ENCODE measurements at places on chromosomes 13 and 19.

- DNase-seq = no peak
These were observed 3.8 kb downstream of the CNOT3 start for GRCh38 chr19:54141356-54141755.

- no peak for DNase-seq
These were observed 4.4 kb downstream of the MED26 start for GRCh38 chr19:16623576-16623975.

GRCh38 chr19:41027273-41027967 lies 36.3 kb downstream of the CYP2B6 start:
- DNase-seq = no peak

GRCh38 chr13:100529666-100530377 lies 58.8 kb downstream of the GGACT start:
- no peak for DNase-seq

DNA sequence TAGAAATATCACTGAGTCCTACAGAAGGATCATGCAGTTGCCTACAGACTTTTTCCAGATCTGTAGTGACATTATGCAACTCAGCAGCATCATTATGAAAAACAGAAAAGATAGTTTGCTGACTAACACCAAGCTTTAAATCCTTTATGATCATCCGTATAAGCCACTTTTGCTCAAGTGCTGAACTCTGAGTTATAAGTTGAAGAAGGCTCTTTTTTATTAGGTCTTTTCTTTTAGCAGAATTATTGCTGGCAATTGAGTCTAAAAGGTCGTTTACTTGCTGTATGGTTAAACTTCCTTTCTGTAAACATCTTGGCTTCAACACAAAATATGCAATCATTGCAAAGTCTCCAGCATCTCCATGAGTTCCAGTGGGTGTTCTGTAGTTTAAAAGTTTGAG lies 4.8 kb downstream of the LIG4 start:
- no peak for DNase-seq

DNA sequence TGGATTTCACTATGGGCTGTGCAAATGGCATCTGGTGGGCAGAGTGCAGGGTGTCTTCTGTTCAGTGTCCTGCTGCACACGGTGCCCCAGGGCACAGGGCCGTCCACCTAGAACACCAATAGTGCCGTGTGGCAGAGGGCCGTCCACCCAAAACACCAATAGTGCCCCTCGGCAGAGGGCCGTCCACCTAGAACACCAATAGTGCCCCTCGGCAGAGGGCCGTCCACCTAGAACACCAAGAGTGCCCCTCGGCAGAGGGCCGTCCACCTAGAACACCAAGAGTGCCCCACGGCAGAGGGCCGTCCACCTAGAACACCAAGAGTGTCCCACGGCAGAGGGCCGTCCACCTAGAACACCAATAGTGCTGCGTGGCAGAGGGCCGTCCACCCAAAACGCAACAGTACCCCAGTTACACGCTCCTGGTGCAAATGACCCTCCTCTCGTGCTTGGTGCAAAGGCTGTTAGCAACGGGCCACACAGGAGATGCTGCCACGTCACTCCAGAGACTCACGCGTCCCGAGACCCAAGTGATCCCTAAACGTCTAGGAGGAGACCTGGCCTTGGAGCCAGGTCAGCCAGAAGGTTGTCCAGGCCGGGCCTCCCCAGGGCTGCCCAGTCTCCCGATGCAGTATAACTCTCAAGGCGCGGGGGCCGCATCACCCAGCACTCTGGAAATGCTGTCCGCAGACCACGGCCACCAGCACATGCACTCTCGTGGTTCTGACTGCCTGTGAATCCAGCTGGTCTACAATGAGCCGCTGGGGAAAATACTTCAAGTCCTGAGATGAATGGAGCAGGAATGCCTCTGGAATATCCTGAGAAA lies 51.5 kb downstream of the RASA3 start:
- no peak for DNase-seq

DNA sequence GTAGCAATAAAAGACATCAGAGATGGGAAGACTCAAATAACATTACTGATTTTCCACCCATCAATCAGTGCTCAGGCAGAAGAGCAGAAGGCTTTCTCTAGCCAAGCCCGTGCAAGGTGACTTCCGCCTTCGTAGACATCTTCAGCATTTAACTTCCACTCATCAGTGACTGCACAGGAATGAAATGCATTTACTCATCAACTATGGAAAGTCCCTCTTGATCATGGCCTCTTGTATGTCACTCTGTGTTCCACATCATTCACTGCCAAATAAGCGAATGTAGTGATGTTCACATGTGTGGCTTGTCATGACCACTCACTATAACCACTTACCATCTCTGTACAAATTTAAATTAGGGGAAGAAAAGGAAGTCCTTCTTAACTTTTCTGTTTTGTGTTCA lies 49.4 kb downstream of the SACS start:
- DNase-seq = no peak

DNA sequence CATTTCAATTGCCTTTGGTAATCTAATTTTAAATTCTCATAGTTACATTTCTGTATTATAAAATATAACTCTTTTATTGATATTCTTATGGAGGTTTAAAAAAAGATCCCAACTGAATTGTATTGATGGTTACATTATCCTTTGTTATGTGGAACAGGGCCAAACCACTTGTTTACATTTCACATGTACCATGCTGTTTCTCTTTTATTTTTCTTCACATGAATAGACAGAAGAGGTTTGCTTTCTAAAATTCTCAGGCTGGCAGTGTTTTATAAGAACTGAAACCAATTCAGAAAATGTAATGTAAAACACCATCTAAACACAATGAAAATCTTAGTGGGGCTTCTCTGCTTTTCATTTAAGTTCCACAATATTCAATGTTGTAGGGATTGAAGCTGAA lies 122.5 kb downstream of the GPC5 start:
- DNase-seq = peak; percentile 14

DNA sequence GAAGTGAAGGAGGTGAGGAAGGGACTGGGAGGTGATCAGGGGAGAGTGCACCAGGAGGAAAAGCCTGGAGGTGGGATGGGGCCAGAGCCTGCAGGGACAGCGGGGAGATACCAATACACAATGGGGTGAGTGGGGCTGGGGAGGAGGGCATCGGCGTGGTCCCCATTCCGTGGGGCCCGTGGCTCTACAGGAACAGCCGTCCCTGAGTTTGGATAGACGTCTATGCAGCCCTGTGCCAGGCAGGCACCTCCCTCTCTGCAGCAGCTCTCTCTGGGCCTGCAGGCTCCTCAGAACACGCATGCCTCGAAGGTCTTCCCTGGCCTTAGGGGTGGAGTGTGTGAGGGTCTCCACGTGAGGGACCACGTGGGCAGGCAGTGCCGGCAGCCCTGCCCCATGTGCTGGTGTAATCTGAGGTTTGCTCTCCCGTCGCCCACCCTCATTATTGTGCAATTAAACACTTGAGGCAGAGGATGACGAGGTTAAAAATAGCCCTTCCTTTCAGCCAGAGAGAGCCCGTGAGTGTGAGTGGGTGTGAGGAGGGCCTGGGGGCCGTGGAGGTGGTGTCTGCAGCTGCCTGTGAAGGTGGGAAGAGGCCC lies 16.5 kb downstream of the C2CD4C start:
- no peak for DNase-seq

- DNase-seq = no peak
These were observed 1.4 kb downstream of the UHRF1 start for GRCh38 chr19:4910594-4911281.

- DNase-seq = no peak
These were observed at the start of gene F7 for GRCh38 chr13:113105032-113105920. Gene F7 (plus strand): TSS chr13:113105791. CDS start chr13:113105842, 51 bp downstream.

DNA sequence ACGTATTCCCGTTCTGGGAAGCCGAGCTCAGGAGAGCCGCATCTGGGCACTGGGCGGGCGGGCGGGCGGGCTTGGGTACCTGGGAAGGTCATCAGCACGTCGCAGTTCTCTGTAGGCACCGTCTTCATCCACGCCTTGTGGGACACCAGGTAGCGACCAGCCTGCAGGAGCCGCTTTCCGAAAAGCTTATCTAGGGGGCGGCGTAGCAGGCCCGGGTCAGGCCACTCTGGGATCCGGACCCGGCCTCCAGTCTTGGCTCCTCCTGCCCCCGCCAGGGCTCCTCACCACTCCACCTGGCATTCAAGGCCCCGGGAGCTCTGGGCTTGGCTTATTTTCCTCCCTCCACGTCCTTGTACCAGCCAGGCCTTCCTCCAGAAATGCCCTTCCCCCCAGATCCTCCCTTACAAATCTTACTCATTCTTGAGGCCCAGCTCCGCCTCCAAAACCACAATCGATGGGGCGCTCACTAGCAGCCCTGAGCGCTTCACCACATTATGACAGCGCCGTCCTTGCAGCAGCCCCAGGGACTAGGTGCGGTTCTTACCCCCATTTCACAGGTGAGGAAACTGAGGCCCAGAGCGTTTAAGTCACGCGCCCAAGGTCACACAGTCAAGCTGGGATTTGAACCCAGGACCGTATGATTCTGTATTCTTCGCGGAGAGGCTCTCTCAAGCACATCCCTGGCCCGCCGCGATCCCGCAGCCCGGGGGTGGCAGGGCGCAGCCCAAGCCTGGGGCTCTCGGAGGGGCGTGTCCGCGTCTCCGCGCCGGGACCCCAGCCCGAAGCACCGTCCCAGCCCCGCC lies 843 bp downstream of the ANO8 start:
- DNase-seq = peak; percentile 75

DNA sequence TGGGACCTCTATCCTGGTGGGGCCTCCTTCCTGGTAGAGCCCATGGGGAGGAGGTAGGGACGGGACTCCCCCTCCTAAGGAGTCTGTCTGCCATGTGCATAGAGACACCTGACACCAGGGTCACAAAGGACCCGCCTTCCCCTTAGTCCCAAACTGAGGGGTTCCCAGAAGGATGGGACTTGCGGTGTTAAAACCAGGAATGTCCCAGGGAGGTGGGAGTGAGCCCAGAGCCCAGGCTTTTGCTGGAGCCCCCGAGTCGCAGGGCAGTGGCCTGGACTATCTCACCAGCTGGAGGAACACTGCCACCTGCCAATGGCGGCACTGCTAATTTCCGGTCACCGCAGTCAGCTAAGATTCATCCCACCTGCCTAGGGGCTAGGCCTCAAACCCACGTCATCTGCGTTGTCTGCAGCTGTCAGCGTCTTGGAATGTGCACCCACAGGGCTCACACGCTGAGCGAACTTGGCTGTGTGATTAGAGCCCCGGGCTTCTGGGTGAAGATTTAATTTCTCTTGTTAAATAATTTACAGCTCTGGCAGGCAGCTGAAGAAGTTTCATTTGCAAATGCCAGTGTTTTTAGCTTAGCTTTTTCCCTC lies 31.9 kb upstream of the ATP11A start:
- DNase-seq = peak; percentile 83

GRCh38 chr13:87814403-87814802 lies 143.2 kb downstream of the SLITRK5 start:
- no peak for DNase-seq

DNA sequence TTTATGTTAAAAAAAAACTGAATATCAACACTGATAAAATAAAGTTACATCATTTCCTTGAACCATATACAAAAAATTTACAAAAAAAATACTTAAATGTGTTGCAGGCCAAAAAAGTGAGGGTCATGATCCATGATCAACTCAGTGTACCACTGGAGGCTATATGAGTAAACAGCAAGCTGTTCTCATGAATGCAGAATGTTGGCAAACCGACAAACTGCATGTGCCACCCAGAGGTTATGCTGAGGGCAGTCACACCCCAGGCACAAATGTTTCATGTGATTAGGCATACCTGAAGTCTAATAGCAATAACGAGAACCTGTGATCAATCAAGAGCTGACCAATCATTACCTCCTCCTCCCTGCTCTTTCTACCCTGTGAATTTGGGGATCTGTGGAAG lies 91.9 kb downstream of the ZNF431 start:
- DNase-seq = no peak

DNA sequence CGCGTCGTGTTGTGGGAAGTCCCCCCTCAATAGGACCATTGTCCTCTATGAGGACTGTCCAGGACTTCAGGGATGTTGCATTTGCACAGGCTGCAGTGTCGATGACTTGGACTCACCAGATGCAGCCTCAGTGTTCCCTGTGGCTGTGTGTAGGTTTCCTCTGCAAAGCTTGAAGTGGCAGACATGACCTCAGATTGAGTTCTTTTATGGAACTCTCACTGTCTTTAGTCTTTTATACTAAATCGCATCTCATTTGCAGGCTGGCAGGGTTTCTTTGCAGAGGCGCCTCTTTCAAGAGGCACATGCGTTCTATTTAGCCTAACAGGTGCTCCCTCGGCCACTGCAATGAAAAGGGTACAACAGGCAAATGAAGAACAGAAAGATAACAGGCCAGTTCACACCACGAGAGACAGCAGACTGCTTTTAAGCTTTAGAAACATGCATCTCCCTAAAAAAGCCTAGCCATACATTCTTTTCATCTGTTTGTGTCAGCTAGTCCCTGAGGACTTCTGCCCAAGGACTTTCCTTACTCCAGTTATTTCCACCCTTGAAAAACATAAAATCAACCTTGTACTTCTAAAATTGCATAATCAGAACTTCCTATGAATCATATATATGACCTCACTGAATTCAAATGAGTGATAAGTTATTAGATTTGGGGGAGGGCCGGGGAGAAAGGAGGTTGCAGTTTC lies 118.4 kb downstream of the RAB20 start:
- DNase-seq = no peak

- no peak for DNase-seq
These were observed 40.4 kb downstream of the EDNRB start for GRCh38 chr13:77878190-77878589.

- no peak for DNase-seq
These were observed 43.9 kb downstream of the ZNF331 start for GRCh38 chr19:53581871-53582279.

Data from eye (tissue), 1 donor.